ENCODE measurements at places on chromosomes 4 and X.

- DNase-seq, result no peak
These were observed 55.1 kb upstream of the PGAM4 start for GRCh38 chrX:78024349-78025059.

DNA sequence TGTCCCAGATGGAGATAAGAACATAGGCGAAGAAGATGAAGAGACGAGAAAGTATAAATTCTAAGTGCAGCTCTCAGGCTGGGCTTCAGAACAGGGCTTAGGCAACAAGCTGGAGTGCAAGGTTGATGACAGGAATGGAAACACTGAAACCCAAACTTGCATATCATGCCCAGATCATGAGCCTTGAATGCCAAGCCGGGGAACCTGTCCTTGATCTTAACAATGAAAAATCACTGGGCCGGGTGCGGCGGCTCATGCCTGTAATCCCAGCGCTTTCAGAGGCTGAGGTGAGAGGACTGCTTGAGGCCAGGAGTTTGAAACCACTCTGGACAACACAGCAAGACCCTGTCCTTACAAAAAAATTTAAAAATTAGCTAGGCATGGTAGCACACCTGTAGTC is 17.2 kb downstream of the AFAP1 start:
- DNase-seq, result no peak

GRCh38 chrX:5314148-5314547 is 914.5 kb downstream of the NLGN4X start:
- DNase-seq, result no peak

- no peak for DNase-seq
These were observed at the start of gene NDST4 for GRCh38 chr4:115113506-115114106. Gene NDST4, minus strand, starts transcription at chr4:115113620. Its CDS starts 36,584 bp downstream, at chr4:115077036.

GRCh38 chr4:69823481-69824186 is 36.3 kb downstream of the SULT1E1 start:
- DNase-seq, result no peak

DNA sequence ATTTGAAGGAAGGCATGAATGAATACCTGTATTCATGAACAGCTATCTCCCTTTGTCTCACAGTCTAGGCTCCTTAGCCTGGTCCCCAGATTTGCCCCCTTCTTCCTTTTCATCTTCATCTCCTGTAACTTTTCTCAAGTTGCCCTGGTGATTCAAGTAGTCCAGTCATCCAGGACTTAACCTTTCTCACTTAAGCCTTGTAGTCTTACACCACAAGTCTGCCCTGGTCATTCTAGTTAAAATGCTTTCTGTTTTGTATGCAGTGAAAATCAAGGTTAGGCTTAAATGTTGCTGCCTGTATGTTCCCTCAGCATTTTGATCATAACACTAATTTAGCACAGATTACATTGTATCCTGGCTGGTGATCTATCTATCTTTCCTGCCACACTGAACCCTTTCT is 58.5 kb upstream of the SLC7A11 start:
- no peak for DNase-seq

DNA sequence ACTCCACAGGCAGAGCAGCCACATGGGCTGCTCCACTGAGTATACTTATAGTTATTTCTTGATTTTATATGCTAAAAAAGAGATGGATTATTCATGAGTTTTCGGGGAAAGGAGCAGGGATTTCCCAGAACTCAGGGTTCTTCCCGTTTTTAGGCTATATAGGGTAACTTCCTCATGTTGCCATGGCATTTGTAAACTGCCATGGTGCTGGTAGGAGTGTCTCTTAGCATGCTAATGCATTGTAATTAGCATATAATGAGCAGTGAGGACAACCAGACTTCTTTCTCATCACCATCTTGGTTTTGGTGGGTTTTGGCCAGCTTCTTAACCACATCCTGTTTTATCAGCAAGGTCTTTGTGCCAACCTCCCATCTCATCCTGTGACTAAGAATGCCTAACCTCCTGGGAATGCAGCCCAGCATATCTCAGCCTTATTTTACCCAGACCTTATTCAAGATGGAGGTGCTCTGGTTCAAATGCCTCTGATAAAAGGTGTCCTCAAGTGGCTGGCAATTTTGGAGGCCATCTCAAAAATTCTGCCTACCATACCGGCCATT is 213.0 kb upstream of the VEGFC start:
- DNase-seq, result no peak

- DNase-seq, result no peak
These were observed 403.6 kb downstream of the PDGFC start for GRCh38 chr4:156568041-156568440.

DNA sequence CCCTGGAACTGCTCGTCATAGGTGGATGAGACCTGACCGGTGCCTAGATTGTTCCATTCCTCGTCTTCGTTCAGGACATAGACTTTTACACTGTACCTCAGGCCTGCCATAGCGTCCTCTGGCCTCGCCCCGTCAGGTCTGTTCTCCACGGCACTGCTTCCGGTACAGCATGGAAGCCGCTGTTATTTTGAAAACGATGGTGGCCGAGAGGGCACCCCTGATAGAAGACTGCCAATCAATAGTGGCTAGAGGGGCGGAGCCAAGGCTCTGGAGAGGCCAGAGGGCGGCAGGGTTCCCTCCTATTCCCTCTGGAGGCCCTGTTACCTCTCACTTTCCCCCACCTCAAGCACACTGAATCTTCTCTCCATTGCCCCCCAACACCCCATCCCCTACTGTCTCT is at the start of gene PPP4R3C:
TSS of gene PPP4R3C (minus strand) at position 155 of the 400 bp plus-strand sequence. CDS start at position 110, 45 bp downstream.
- no peak for DNase-seq

- DNase-seq, result no peak
These were observed 86.4 kb upstream of the ZMAT1 start for GRCh38 chrX:102018208-102018607.

DNA sequence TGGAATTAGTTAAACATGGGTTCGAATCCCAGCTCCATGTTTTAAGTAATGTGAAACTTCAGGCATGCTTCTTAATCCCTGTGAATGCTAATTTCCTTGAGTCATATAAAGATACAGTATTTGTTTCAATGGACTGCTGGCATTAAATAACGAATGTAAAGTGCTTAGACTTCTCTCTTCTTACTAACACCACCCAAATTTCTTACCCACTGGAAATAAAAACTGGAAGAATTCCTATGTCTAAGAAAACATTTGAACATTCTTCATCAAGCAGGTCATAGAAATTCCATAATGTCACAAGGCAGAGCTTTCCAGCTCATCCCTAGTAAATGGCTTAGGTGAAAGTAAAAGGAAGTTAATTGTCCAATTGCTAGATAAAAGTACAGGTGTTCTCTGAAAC is 172.5 kb downstream of the ANK2 start:
- DNase-seq, result no peak

DNA sequence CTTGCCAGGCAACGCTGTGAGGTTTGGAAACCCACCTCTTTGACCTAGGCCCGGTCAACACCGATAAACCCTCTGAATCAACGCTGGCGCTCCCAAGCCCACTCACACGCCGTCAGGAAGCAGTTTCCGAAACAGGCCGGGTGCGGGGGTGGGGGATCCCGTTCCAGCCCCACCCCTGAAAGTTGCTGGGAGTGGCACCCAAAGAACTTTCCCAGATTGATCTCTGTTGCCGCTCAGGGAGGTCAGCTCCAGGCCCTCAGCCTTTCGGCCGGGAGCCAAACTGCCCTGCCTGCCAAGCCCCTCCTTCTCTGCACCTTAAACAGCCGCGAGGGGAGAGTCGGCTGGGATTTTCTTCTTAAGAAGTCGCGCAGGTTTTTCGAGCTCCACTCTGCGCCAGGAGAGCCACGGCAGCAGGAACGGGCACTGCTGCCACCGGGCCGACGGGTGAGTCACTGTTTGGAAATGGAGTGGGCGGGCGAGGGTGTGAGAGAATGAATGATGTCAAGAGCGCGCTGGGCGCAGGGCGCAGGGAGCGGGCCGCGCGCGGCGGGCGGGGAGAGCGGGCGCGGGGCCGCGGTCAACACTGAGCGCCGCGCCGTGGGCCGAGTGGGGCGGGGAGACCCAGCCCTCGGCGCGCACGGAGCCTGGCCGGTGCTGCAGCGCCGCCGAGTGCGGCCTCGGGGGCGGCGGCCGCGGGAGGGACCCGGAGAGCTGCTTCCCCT is at the start of gene SGMS2:
TSS of gene SGMS2 (plus strand) at position 583 of the 722 bp plus-strand sequence. CDS start 70,622 bp downstream, outside the sequence.
- peak; percentile 80 for DNase-seq

- no peak for DNase-seq
These were observed 131.2 kb downstream of the UNC5C start for GRCh38 chr4:95417531-95417930.

DNA sequence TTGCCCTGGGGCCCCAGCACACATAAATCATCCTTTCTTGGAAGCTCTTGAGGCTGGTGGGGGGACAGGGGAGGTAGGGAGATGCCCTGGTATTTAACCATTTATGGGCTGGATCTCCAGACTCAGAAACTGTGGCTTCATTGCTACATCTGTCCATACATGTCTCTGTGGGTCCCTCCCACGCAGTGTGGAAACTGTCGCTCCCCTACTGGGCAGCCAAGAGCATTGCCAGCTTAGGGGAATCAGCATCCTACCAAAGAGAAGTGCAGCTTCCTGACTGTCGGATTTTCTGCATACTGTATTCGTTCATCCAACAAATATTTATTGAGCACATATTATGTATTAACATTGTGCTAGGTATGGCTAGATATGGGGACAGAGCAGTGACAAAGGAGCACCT is 3.7 kb downstream of the GRIPAP1 start:
- no peak for DNase-seq

DNA sequence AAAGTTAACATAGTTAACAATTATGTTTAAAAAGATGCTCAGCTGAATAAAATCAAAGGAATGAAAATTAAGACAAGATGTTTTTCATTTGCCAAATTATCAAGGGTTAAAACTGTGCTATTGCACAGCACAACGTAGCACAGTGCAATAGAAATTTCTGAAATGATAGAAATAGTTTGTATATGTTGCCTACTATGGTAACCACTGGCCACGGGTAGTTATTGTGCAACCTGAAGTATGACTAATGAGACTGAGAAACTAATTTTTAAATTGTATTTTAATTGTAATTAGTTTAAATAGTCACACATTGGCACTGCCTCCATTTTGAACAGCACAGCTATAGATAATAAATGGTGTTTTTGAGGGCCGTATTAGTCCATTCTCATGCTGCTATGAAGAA is 343.1 kb upstream of the FAM241A start:
- DNase-seq, result no peak

DNA sequence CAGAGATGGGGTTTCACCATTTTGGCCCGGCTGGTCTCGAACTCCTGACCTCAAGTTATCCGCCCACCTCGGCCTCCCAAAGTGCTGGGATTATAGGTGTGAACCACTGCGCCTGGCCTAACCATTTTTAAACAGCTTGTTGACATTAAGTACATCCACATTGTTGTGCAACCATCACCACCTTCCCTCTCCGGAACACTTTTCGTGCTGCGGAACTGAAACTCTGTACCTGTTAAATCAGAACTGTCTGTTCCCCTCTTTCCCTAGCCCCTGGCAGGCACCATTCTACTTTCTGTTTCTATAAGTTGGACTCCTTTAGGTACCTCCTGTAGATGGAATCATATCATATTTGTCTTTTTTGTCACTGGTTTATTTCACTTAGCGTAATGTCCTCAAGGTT is 9.5 kb downstream of the FHDC1 start:
- no peak for DNase-seq

DNA sequence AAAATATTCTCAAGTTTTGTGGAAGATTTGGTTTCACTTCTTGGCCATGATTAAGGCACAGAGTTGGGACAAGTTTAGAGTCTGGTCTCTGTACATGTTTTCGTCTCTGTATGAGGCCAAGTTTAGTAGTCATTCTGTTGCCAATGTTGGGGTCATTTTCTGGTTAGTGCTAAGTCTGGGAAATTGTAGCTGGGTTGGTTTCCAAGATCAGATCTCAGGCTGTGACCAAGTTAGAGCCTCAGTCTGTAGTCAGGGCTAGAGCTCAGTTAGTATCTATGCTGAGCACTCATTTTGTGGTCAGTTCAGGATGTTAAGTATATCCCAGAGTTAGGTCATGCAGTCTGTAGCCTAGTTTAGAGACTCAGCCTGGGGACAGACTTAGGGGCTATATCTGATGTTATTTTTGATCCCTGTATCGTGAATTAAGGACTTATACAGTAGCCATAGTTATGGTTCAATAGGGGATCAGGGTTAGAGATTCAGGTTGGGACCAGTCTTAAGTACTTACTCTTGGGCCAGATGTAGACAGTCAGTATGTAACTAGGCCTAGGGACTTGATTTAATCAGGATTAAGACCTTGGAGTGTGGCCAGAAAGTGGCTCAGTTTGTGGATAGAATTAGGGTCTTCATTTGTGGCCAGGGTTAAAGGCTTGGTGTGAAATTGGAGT is 6.6 kb upstream of the ENOX2 start:
- DNase-seq, result no peak

Data from occipital lobe (tissue), 3 donors.